H1 (cell line): ENCODE measurements at places on chromosomes 1 and 21. TPM values are rescaled to one million over a fixed set of nuclear protein-coding genes. Genes with fewer than 3 reads are reported as not detected.
A peak's percentile ranks its signal among the peaks of the same experiment; 100 is the strongest.

Gene NID1
- total RNA-seq = 24.9 and 25.4 TPM in 2 replicates

Gene SUSD4
- 3.2 and 3.9 TPM in 2 replicates for total RNA-seq

Gene GFI1
- 0.17 and 0.19 TPM in 2 replicates for total RNA-seq

Gene REN
- not detected in 2 replicates for total RNA-seq

Gene PPIAL4G
- not detected in 2 replicates for total RNA-seq

Gene AMY2B
- total RNA-seq = 2.0 and 2.1 TPM in 2 replicates

Gene ATP5PB
- total RNA-seq = 252 and 262 TPM in 2 replicates

Gene SLC22A15
- total RNA-seq = 3.3 and 3.7 TPM in 2 replicates

Gene LCE6A
- total RNA-seq = not detected in 2 replicates

Gene HMCN1
- total RNA-seq = 14.4 and 14.6 TPM in 2 replicates

DNA sequence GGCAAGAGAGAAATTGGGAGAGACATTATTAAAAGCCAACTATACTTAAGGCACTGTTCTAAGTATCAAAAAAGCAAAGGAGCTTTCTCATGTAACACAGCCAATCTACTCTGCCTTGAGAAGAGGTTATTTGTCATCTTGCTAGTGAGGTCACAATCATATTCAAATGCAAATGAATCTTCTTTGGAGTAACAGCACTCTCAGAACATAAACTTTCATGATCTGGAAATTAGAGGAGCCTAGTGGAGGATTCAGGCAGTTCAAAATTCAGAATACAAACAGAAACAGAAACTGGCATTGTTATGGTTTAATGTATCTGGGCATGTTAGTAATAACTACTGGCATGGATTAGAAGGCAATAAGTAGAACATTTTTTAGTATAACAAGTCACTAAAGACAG lies 57.4 kb downstream of the ARID4B start:
- H3K4me1 ChIP-seq = no peaks in the 10 kb centered on the region
- no peaks in the 10 kb centered on the region for H3K36me3 ChIP-seq
- H3K27ac ChIP-seq = no peak overlapping the region

DNA sequence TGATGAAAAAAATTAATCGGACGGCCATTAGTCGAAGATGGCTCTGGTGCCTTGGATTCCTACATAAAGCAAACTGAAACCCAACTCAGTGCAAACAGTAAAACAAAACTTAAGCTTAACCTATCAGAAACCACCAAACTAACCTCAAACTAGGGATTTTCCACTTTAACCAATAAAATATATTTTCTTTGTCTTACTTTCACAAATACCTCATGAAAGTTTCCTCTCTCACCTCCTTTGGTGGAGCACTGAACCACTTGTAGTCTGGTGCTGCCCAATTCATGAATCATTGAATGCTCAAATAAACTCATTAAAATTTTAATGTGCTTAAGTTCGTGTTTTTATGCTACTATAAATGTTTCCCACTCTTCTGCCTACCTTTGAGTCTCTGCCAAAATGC lies 7.0 kb downstream of the ADORA3 start:
- H3K27ac ChIP-seq = no peak overlapping the region
- H3K4me3 ChIP-seq = no peak overlapping the region
- no peaks in the 10 kb centered on the region for H3K27me3 ChIP-seq

- no peaks in the 10 kb centered on the region for H3K27me3 ChIP-seq
- no peak overlapping the region for H3K4me3 ChIP-seq
- no peak for DNase-seq
- no peaks in the 10 kb centered on the region for H3K4me1 ChIP-seq
- no peak overlapping the region for H3K27ac ChIP-seq
- H3K36me3 ChIP-seq = no peaks in the 10 kb centered on the region
These were observed 104.5 kb upstream of the LMO4 start for GRCh38 chr1:87224201-87224600.

- H3K27ac ChIP-seq = no peak overlapping the region
- no peak for DNase-seq
These were observed 87.5 kb downstream of the RGL1 start for GRCh38 chr1:183892351-183892793.

- no peaks in the 10 kb centered on the region for H3K27me3 ChIP-seq
- no peaks in the 10 kb centered on the region for H3K36me3 ChIP-seq
- H3K4me3 ChIP-seq = no peak overlapping the region
- no peak overlapping the region for H3K27ac ChIP-seq
- H3K4me1 ChIP-seq = no peaks in the 10 kb centered on the region
These were observed 14.0 kb downstream of the COL16A1 start for GRCh38 chr1:31689854-31690253.

DNA sequence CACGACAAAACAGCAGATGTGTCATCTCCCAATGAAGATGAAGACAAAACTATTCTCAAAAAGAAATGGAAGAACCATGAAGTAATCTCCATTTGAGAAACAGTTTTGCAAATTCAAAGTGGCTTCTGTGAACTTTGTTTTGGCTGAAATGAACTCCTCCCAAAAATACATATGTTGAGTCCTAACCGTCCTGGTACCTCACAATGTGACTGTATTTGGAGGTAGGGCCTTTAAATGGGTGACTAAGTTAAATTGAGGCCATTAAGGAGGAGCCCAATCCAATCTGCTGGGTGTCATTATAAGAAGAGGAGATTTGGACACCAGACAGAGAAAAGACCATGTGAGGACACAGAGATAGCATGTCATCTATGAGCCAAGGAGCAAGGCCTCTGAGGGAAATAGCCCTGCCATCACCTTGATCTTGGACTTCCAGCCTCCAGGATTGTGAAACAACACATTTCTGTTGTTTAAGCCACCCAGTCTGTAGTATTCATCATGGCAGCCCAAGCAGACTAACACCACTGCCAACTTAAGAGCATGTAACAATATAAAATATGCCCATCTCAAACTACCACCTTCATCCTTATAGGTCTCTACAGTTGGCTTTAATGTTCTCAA lies 38.3 kb upstream of the KCNE1 start:
- no peaks in the 10 kb centered on the region for H3K4me1 ChIP-seq
- no peak overlapping the region for H3K4me3 ChIP-seq
- no peaks in the 10 kb centered on the region for H3K27me3 ChIP-seq

DNA sequence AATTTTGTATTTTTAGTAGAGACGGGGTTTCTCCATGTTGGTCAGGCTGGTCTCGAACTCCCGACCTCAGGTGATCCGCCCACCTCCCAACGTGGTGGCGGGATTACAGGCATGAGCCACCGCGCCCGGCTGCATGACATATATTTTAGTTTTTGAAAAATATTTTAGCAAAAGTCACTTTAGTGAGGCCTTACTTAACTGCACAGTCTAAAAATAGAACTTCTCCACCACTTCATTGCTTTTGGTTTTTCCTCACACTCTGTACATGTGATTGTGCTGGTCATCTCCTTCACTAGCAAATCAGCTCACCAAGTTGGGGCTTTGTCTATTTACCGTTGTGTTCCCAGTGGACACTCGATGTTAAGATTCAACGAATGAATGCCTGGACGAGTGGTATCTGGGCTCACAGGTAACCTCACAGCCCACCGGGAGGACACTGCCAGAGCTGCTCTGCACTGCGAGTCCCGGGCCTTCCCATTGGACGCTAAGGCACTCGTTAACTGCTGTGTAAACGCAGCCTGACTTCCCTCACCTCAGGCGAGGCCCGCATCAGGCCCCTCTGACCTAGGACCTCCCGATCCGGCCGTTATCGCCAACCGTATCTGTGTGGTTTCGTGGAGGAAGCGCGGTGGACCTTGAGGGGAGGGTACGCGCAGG lies 14.0 kb upstream of the ZNF692 start:
- no peaks in the 10 kb centered on the region for H3K36me3 ChIP-seq
- DNase-seq = peak; percentile 80
- H3K4me1 ChIP-seq = no peaks in the 10 kb centered on the region
- no peaks in the 10 kb centered on the region for H3K27me3 ChIP-seq
- peak overlapping the region; percentile 85 for H3K4me3 ChIP-seq

DNA sequence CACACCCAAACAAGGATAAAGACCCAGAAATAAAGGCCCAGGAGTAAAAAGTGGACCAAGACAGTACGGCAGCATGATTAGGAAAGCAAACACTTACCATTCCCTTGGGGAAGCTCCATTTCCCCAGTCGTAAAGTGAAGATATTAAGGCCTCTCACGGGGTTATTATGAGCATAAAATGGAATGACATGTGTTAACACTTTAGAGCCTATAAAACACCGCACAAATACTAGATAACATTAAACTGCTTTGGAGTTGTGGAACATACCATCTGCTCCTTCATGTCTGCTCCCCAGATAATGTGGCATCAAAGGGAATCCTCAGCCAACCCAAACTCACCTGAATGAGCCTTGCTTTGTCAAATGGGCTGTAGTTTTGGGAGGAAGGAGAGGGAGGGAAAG lies 8.9 kb upstream of the ITLN2 start:
- no peaks in the 10 kb centered on the region for H3K4me1 ChIP-seq
- no peak overlapping the region for H3K27ac ChIP-seq
- no peaks in the 10 kb centered on the region for H3K27me3 ChIP-seq

GRCh38 chr21:44999972-45000636 lies 60.3 kb downstream of the SLX9 start:
- H3K4me3 ChIP-seq = no peak overlapping the region
- no peak overlapping the region for H3K27ac ChIP-seq
- no peaks in the 10 kb centered on the region for H3K4me1 ChIP-seq
- H3K27me3 ChIP-seq = no peaks in the 10 kb centered on the region

- DNase-seq = peak; percentile 48
- no peak overlapping the region for H3K27ac ChIP-seq
- peaks cover 11% of the 10 kb centered on the region for H3K27me3 ChIP-seq
- no peak overlapping the region for H3K4me3 ChIP-seq
- no peaks in the 10 kb centered on the region for H3K36me3 ChIP-seq
These were observed 3.7 kb upstream of the FOXO6 start for GRCh38 chr1:41357451-41358101.

GRCh38 chr21:17526776-17527175 lies 13.9 kb downstream of the CXADR start:
- no peaks in the 10 kb centered on the region for H3K36me3 ChIP-seq
- no peak for DNase-seq
- H3K27ac ChIP-seq = no peak overlapping the region
- peaks cover 5% of the 10 kb centered on the region for H3K4me1 ChIP-seq
- H3K4me3 ChIP-seq = no peak overlapping the region
- no peaks in the 10 kb centered on the region for H3K27me3 ChIP-seq

- DNase-seq = peak; percentile 54
- H3K27me3 ChIP-seq = no peaks in the 10 kb centered on the region
- H3K36me3 ChIP-seq = no peaks in the 10 kb centered on the region
- no peak overlapping the region for H3K27ac ChIP-seq
These were observed 113.5 kb downstream of the MAP3K21 start for GRCh38 chr1:233440951-233441401.

DNA sequence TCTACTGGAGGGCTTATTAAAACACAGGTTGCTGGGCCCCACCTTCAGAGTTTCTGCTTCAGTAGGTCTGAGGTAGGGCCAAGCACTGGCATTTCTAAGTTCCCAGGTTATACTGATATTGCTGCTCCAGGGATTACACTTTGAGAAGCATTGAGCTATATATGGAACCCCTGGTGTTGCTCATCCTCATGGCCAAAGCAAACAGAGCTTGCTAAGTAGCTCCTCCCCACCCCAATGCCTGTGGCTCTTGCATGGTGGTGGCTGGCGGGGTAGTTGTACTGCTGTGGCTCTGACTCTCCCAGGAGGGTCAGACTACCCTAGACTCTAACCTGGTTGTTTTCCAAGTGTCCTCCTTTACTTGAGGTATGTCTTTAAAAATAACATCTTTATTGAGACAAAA lies 143.6 kb downstream of the SPATA46 start:
- H3K27me3 ChIP-seq = no peaks in the 10 kb centered on the region
- no peaks in the 10 kb centered on the region; the same call in 1 of the 2 replicates for H3K36me3 ChIP-seq
- no peak for DNase-seq
- no peak overlapping the region for H3K27ac ChIP-seq

DNA sequence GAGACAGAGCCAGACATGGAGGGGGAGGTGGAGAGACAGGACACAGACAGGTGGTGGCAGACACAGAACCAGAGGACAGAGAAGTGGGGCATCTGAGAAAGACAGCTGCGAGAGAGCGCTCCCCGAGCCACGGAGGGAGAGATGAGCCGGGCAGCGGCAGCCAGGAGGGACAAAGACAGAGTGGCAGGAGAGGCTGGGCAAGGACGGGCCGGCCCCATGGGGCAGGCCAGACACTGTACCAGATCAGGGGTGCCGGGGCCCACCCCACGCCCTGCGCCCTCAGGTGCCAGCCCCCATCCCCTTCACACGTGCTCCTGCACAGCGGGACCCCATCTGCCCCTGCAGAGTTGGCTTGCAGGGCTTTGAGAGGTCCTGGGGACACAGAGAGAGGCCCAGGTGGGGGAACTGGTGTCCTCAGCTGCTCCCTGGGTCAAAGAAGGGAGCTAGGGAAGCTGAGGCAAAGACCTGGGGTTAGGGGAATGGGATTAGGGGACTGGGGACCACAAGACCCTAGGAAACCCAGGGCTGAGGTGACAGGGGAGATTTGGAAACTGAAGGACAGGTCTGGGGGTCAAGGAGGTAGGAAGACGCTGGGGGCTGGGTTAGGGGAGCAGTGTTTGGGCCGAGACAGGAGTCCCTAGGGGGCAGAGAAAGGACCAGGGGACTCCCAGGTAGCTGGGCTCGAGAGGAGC lies 643 bp downstream of the FNDC5 start:
- H3K27ac ChIP-seq = no peak overlapping the region
- no peaks in the 10 kb centered on the region for H3K36me3 ChIP-seq
- DNase-seq = no peak
- peak overlapping the region; percentile 34 for H3K4me3 ChIP-seq

GRCh38 chr1:187153047-187153446 lies 324.3 kb downstream of the PLA2G4A start:
- no peak overlapping the region for H3K4me3 ChIP-seq
- H3K36me3 ChIP-seq = no peaks in the 10 kb centered on the region
- no peaks in the 10 kb centered on the region for H3K4me1 ChIP-seq
- no peak for DNase-seq

DNA sequence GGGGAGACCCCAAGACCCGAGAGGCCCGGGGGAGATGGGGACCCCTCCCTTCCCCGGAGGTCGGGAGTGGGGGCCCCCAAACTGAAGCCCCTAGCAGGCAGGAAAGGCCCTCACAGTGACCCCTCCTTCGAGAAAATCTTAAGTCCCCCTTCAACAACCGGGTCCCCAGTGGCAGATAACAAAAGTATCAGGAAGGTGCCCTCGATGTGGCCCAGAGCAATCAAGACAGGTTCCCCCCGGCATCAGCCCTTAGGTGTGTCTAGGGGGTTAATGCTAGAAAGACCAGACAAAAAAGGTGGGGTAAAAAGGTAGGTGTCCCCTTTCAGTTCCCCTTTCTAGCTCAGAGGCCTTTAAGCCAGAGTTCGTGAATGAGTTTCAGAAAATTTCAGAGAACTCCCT lies 282 bp upstream of the ECE1 start:
- H3K4me1 ChIP-seq = peaks cover 22% of the 10 kb centered on the region
- H3K36me3 ChIP-seq = no peaks in the 10 kb centered on the region
- no peaks in the 10 kb centered on the region for H3K27me3 ChIP-seq
- peak overlapping the region; percentile 94 for H3K4me3 ChIP-seq
- no peak for DNase-seq

GRCh38 chr1:194071205-194071604 lies 884.8 kb upstream of the B3GALT2 start:
- no peaks in the 10 kb centered on the region for H3K4me1 ChIP-seq
- no peak overlapping the region for H3K4me3 ChIP-seq
- H3K36me3 ChIP-seq = no peaks in the 10 kb centered on the region
- no peaks in the 10 kb centered on the region for H3K27me3 ChIP-seq

GRCh38 chr1:239056940-239057339 lies 329.4 kb upstream of the CHRM3 start:
- peaks cover 3% of the 10 kb centered on the region for H3K4me1 ChIP-seq
- no peak overlapping the region for H3K4me3 ChIP-seq
- no peaks in the 10 kb centered on the region for H3K36me3 ChIP-seq
- no peaks in the 10 kb centered on the region for H3K27me3 ChIP-seq
- no peak for DNase-seq
